ENCODE measurements at places on chromosomes 13 and 19.

GRCh38 chr13:46154136-46154801, 27.7 kb downstream of the LCP1 start:
- no peak for DNase-seq

DNA sequence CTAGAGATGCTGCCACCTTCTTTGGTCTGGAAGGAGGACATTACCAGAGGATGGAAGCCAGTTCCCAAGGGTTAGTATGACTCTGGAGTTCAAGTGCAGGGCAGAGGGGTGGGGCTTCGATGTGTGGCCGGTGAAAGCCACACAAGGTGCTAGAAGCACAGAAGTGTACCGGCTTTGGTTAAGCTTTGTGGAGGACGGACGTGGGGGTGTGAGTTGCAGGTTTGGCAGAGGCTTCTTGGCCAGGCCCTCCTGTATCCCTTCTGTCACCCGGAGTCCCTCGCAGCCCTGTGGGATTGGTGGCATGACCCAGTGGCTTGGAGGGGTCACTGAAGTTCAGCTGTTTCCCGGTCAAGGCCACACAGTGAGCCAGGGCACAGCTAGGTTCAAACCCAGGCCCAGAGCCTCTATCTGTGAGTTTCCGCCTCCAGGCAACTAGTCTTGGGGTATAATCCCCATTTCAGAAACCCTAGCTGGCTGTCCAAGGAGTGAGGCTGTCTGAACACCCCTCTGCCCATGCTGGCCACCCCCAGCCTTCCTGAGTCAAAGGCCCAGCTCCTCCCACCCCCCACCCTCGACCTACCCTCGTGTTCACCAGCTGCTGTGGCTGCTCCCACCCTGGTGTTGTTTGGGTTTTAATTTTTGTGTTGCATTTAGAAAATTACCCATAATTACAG, 4.6 kb upstream of the SSBP4 start:
- no peak for DNase-seq

- DNase-seq: no peak
These were observed 8.4 kb downstream of the NLRP7 start for GRCh38 chr19:54938906-54939305.

DNA sequence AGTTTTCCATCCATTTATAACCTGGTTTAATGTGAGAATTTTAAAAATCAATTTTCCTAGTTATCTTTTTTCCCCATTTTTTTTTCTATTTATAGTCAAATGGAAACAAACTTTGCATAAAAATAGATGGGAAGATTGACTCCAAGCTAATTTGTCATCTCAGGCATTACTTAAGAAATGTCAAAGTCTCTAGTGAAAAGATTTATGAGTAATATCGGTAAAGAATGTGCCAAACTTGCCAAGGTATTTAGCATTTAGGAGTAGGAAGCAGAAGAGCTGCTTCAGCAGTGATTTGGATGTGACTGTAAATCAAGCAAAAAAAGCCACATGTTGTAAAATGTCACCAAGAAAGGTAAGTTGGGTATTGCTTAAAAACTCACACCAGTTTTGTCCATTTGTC, 108.6 kb downstream of the LACC1 start:
- no peak for DNase-seq

DNA sequence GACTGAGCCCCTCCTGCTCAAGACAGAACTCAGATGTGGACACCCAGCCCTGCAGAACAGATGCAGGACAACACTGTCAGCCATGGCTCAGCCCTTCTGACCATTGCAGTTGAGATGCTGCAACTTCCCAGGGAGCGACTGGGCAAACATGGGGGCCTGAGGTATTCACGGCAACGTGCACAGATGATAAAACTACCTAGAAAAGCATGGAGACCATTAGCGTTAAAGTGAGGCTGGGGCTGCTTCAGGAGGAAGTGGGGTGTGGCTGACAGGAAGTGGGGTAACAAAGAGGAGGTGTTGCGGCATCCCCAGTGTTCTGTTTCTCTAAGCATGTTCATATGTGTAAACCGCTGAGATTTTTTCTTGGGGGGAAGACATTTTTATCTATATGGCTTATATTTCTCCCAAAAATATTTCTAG, 1.3 kb upstream of the SIGLEC9 start:
- peak; percentile 46 for DNase-seq

GRCh38 chr13:25380741-25381324, 9.1 kb downstream of the ATP8A2 start:
- DNase-seq: no peak

GRCh38 chr19:45403781-45404556, 900 bp downstream of the PPP1R13L start:
- peak; percentile 40 for DNase-seq

DNA sequence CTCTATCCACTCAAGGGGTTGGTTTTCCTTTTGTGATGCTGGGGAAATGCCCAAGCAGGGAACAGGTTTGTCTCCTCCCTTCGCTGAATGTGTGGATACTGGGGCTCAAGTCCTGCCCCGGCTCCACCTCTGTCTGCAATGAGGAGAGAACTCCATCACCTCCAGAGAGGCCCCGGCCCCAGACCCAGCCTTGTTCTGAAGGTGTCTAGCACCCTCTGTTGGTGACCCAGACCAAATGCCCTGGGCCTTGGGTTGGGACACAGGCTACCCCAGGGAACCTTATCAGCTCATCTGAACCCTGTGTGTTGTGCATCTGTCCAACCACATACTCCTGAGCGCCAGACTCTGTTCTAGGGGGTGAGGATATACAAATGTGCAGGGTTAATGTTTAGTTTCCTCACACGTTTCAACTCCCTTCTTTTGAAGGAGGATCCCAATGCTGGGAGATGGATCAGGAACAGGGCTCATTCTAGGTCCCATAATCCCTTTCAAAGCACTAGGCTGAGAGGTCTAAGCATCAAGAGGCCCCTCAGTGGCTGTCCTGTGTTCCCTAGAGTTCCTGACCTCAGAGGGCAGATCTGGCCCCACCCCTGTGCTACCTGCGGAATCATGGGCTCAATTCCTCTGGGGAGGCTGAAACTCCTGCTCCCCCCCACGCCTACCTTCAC, 112.5 kb upstream of the SLC7A1 start:
- DNase-seq: peak; percentile 14

- no peak for DNase-seq
These were observed 21.8 kb upstream of the RBM26 start for GRCh38 chr13:79427883-79428282.

- DNase-seq: peak; percentile 71
These were observed 6.5 kb upstream of the TIMM50 start for GRCh38 chr19:39474139-39474620.

DNA sequence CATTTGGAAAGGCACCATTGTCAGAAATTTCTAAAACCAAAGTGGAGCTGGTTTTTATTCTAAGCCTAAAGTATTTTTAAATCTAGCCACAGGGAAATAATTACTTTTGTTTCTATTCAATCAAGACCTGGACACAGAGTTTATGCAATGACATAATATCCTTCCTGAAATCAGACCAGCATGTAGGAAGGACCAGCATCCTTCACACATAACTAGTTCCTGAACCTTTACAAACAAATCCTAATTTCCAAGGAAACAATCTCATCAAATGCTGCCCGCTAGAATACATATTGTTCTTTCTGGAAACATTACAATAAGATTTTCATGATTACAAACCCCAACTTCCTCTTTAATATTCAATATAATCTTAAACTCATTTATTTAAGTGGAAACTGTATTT, 1.5 kb downstream of the STARD13 start:
- DNase-seq: no peak

- DNase-seq: no peak
These were observed 1.2 kb downstream of the RFXAP start for GRCh38 chr13:36820222-36820621.
